ENCODE measurements at places on chromosomes 7 and 10.

DNA sequence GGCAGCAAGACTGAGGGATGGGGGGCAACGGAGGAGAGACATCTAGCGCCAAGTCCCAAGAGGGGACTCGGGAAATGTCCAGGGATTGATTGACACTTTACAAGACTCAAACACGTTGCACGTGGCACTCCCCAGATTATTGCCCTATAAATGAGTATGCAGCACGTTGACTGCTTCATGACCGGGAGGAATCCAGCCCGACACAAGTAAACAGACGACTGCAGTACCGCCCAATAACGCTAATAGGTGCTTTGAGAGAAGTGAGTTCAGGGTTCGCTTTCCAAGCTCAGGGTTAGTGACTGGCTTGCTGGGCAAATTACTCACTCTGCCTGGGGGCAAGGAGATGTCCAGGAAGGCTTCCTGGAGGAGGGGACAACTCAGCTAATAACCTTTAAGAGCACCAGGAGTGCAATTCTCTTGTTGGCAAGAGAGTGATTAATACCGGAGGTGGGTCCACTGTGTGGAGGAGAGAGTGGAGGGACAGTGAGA, 73.3 kb upstream of the MYL10 start:
- no peak for DNase-seq

GRCh38 chr7:99733448-99733847, 1.5 kb downstream of the CYP3A7 start:
- no peak for DNase-seq

- DNase-seq: no peak
These were observed 108.0 kb upstream of the CREB5 start for GRCh38 chr7:28304290-28304689.

DNA sequence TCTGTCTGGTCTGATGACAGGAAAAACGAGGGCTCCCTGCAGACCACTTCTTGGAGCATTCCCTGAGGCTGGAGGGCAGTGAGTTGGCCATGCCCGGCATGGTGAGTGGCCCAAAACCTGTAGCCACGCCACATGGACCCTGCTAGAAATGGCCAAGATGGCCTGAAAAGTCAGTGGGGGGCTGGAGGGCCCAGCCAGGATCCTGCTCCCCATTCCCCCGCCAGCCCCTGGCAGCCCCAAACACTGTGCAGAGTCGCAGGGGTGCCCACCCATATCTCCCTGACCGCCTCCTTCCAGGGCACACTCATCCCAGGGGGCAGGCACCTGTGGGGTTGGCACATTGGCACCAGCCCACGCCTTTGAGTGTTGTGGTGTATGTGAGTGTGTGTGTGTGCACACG, 18.7 kb upstream of the PPP2R2D start:
- DNase-seq: no peak

GRCh38 chr7:15600298-15600697, 38.5 kb upstream of the AGMO start:
- DNase-seq: no peak

DNA sequence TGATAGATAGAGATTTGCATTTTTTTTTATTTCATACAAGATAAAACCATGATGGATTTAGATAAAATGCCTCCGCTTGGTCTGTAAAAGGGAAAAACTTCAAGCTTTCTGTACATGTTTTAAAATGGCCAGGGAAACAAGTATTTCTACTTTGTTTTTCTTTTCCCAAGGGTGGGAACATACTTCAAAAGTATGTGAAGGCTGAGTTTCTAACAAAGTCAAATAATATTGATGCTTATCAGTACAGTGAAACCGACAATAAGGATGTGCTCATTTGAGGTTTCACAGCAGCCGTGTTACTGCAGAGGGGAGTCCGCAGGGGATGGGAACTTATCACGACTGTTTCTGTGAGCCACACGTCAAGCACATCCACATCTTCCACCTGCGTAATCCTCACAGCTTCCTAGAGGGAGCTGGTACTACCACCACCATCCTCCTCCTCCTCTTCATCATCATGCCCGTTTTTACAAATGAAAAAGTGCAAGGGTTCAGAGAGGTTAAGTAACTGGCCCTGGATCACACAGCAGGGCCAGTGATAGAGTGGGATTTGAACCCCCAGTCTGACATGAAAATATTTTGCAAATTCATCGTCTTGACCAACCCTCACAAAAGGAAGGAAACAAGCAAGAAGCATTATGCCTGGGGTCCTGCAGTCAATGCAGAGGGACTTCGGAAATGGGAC, 94.3 kb downstream of the GPR26 start:
- DNase-seq: no peak

DNA sequence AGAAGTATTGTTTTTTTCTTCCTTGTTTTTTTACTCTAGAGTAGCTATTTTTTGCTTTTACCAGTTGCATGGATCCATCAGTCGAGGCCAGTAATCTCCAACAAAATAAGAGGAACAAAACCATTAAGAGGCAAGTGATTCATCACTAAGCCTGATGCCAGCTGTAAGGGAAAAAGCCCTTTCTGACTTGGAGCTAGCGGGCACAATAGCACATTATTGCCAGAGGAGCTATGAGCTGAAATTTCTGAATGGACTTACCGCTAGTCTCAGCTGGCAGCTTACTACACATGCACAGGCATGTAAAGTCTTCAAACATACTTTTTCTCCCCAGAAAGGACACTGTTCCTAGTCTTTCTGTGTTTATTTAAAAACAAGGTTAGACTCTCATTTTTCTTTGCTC, 41.6 kb upstream of the PTPRZ1 start:
- DNase-seq: no peak

DNA sequence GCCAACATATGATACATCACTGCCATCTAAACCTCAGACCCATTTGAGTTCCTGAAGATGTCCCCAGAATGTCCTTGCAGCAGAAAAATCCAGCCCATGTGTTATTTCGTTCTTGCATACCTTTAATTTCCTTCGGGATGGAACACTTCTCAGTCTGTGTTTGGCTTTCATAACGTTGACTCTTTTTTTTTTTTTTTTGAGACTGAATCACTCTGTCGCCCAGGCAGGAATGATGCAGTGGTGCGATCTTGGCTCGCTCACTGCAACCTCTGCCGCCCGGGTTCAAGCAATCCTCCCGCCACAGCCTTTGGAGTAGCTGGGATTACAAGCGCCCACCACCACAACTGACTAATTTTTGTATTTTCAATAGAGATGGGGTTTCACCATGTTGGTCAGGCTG, 148.8 kb upstream of the TNRC18 start:
- DNase-seq: no peak

GRCh38 chr7:38561166-38561565, 70.0 kb downstream of the AMPH start:
- DNase-seq: no peak

DNA sequence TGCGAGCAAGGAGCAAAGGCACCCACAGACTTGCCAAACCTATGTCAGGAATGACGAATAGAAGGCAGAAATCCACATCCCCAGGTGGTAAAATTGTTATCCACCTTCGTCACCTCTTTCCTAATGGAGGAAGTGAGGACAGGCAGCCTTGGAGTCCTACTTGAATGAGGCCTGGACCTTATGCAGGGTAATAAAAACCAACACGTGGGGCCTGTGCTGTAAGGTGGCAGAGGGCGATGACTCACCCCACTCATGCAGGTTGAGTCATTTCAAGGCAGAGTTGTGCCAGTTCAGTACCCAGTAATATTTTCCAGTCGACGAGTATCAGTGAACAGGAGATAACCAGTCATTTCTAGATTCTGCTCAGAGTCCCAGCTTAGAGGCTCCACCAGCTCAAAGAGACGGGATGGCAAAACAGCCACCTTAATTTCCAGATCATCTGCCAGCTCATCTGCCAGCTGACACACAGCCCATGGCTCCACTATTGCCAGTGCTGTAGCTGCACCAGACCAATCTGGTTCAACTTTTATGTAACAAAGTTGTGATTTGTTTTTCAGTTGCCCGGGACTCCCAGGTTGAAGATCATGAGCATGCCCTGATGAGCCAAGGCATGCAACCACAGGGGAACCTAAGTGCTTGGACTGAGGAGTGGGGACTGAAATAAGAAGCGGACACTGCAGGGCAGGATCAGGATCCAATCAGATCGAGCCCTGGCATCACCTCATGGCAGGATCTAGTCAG, 176.2 kb upstream of the ITGB1 start:
- DNase-seq: no peak

DNA sequence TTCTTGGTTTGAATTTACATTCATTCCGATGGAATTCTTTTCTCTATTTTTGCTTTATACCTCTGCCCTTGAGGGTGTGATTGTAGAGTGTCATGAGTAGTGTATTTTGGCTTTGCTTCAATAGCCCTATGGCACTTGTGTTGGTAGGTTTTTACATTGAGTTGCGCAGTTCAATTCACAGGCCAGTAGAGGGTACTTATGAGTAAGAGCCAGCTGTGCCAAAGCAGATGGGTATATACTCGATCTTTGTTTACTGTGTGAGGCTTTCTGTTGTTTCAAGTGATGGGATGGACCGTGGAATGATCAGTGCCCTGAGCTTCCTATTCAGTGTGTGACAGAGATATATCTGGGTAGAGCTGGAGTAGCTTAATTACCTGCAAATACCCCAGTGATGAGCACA, 4.3 kb upstream of the AKR1C3 start:
- no peak for DNase-seq

- DNase-seq: no peak
These were observed 1168.4 kb downstream of the GATA3 start for GRCh38 chr10:9222917-9223316.

- no peak for DNase-seq
These were observed 67.4 kb downstream of the NOD1 start for GRCh38 chr7:30411173-30411572.

- DNase-seq: no peak
These were observed 88.8 kb upstream of the TMEM26 start for GRCh38 chr10:61541960-61542359.

GRCh38 chr10:62214364-62214874, 54.2 kb downstream of the RTKN2 start:
- no peak for DNase-seq

DNA sequence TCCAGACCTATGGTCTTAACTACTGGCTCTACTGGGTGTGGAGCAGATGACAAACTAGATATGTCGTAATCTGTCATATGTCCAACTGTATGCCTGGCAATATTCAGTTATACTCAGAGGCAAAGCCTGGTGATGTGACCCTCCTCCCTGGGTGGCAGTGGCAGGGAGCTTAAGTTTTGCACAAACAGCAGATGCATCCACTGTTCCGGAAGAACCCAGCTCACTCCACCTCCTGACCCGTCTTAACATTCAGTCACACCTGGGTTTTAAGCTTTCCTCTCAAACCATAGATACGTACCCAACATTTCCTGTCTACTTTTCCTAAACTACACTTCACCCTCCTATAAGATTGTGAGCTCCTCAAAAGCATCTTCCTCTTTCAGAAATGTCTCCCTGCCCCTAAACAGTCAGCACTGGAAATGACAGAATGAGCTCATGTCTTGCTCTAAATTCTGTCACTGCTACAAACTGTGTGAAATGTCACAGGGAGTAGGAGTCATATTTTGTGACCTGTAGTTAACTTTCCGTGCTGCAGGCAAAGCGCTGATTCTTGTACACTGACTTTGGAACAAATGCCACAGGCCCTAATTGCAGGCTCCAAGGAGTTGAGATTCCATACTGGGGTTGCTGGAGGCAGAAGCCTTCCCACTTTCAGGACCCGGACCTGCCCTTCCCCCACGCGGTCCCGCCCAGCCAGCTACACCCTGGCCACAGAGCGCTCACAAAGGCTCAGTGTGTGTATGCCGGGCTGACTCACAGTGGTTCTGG, 23.9 kb downstream of the SCD start:
- no peak for DNase-seq

GRCh38 chr7:87199700-87200450, 19.7 kb downstream of the TMEM243 start:
- no peak for DNase-seq

DNA sequence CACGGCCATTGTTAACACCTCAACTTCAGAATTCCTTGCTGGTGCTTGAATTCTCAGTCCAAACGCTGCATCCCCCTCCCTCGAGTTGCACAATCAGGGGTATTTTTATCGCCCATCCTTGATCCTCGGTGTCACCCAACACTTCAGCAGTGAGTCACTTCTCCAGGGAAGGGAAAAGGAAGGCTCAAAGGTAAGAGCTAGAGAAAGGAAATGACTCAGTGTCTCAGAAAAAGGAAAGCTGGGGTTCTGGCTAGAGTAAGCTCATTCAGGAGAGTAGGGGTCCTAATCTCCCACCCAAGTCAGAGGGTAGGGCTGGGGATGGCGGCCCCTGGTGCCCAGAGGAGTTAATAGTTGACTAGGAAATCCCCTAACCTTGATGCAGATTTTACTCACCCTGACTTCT, 39.8 kb upstream of the TRIM8 start:
- no peak for DNase-seq

DNA sequence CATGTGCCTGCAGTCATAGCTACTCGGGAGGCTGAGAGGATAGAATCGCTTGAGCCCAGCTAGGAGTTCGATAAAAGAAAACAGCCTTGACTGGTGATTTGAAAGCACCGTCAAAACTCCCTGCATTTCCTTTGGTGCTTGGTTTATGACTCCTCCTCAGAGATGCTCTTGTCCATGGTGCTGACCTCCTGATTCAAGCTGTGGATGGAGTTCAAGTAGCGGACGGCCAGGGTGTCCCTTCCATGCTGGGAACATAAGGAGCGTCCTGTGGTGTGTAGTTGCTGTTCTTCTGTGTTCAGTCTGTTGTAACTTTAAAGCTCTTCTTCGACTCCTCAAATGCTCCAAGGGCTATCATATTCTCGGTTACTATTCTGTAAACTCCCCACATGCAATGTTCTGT, 382.5 kb upstream of the KIAA1217 start:
- no peak for DNase-seq

DNA sequence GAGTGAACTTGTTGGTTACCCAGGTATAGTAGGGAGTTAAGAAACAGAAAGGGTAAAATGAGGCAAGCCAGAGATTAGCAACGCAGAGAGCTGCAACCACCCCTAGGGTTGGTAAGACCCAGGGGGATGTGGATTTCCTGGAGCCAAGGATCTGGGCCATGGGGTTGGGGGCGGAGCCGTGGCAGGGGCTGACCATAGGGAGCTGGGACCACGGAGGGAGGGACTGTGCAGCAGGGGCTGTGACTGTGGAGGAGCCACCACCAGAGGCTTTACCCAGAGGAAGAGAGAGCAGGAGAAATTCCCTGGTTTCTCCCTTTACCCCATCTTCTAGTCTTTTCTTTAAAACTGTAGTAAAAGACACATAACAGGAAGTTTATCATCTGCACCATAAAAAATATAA, 58.6 kb upstream of the BAIAP2L1 start:
- DNase-seq: no peak

All from cortex of kidney (tissue), 1 donor.